ENCODE measurements at places on chromosomes 1 and 21.

GRCh38 chr1:15609631-15610030, 7.6 kb upstream of the DDI2 start:
- no peak for DNase-seq

GRCh38 chr1:178862416-178862815, 8.5 kb downstream of the ANGPTL1 start:
- DNase-seq: no peak

- DNase-seq: peak; percentile 28
These were observed 867 bp downstream of the PTGFRN start for GRCh38 chr1:116910379-116911187.

DNA sequence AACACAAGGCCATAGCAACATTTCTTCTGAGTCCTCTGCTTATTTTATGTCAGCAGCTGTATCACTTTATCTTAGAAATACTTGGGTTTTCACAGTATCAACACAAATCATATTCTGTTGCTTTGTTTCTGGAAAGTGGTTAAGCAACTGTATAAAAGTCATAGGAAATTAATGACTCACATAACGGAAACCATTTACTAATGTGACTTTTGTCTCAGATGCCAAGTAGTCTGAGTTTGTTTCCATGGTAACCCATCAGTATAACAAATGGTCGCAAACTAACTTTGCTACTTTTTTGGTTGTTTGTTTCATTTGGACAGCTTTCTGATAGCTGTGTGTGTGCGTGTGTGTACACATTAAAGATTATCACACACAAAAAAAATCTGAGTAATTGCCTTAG, 31.1 kb downstream of the EEIG2 start:
- DNase-seq: no peak

- DNase-seq: no peak
These were observed 540 bp downstream of the BCAN start for GRCh38 chr1:156642265-156643048.

GRCh38 chr1:31467005-31467674, 54.1 kb downstream of the SERINC2 start:
- DNase-seq: no peak

DNA sequence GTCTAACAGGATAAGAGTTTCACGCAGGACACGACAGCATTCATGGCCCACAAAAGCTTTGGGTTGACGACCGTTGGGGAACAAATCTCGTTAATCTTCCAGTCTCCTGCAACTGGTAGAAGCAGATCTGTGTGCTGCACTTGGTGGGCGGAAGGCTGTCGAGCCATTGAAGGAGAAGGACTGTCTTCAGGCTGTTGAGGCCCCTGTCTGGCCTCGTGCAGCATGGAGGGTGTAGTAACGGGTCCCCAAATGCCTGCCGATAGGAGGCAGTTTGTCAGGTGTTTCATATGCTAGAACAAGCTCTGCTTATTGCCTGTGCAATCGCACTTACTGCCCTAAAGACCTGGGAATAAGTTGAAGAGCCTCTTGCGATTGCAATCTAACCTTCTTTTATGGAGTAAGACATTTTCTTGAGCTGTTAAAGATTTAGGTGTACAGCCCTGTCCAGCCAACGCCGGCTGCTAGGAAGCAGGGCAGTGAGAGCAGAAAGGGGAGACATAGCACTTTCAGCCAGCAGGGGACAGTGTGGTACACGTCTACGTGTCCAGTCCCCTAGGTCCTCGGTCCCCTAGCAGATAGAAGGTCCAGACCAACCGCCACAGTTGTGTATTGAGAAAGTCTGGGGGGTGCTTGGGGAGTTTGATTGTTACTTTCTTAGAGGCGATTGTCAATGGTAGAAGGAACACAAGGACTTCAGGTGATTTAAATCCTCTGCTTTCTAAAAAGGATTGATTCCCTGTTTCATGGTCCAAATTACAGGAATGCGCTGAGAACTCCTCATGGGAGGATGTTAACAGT, 102.3 kb upstream of the TMPRSS2 start:
- DNase-seq: peak; percentile 42

DNA sequence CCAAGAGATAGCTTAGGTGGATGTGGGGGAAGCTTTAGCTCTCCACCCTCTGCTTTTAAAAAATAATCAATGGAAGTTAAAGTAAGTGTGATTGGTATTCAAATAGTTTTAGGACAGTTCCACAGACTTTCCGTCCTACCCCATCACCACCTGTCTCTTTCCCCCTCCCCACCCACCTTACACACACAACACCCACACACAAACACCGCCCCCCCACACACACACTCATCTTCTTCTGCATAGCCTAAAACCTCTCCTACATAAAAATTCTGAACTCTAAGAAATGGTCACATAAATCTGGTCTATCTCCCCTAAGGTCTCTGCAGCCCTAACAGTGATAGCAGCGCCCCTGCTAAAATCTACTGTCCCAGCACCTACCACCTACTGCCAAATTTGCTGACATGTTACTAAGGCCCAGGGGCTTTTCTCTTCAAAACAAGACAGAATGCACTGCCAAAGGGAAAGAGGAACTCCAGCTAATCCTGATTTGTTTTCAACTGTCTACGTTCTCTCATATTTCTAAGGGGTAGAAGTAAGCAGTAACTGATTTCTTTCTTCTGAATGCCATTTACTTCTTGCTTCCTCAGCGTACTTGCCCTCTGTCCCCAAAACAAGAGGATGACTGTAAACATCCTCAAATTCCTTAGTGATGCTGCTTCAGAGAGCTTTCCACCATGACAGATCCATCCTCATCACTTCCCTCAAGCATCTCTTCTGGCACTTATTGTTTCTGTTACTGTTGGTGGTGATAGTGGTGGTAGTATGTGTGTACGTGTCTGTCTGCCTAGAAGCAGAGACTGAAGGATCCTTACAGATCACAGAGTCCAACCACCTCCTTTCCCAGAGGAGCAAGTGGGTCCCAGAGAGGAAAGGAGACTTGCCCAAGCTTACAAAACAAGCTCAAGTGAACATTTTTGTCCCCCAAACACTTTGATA, 56.8 kb downstream of the LUZP1 start:
- no peak for DNase-seq

- DNase-seq: no peak
These were observed 56.7 kb upstream of the PUM1 start for GRCh38 chr1:31122101-31122735.

DNA sequence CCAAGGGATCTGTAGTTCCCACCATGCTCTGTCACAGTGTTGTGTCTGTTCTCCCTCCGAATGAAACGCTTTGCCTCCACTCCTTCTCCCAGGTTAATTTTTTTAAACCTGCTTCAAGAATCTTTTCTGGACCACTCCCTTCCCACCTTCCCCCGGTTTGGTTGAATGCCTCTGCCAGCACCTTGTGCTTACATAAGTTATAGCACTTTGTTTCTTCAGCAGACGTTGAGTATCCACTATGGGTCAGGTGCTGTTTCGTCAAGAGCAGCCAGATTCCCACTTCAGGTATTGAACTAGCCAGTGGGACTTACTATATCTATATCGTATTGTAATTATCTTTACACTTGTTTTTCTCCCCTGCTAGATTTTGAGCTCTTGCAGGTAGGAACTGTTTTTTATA, 27.6 kb downstream of the TTF2 start:
- DNase-seq: no peak

DNA sequence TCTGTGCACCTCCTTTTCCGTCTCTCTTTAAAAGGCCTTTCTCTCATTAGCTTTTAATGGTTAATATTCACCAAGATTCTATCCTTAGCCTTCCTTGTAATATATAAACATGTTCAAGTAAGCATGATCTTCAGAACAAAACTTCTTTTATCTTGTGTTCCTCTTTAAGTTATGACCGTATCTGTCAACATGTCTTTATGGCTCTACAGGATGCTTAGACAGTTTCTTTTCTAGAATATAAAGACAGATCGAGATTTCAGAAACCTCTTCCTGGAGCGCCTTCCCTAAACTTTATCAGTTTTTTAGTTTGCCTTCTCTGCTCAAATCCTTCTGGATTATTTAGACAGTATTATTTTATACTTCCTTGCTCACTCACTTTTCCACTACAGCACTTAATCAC, 7.2 kb downstream of the RO60 start:
- DNase-seq: no peak

DNA sequence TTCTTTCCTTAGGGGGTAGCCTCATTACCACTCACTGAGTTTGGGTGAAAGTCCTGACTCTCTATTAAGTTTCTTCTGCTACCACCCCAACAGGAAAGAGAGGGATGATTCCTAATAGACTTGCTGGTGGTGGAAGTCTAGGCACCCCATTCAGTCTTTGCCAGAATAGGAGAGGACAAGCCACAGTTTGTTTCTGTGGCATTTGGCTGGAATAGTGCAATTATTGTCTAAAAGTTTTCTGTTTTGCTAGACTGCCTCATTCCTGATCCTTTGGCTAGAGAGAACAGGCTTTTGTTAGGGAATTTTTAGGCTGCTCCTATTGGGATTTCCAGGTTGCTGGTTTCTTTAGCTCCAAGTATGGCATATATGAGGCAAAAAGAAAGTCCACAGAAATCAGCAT, 9.9 kb upstream of the HJV start:
- no peak for DNase-seq

DNA sequence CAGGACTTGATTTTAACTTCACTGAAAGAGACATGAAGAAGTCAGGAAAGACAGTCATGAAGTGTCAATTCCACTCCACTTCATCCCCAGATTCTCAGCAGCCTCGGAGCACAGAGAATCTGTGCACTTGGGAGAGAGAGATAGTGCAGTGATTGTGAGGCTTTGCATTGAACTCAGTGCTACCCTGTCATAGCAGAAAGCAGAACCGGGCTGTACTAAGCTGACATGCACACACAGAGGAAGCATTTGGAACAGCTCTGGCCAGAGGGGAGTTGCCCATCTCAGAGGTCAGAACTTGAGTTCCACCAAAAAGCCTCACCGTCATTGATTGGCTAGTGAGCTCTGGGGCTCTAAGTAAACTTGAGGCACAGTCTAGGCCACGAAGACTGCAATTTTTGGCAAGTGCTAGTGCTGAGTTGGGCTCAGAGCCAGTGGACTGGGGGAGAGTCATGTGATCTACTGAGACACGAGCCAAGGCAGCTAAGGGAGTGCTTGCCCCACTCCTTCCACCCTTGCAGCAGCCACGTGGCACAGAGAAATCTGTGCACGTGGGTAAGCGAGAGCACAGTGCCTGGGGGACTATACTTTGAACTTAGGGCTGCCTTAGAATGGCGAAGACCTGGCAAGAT, 810.2 kb upstream of the ADAMTS5 start:
- DNase-seq: no peak

GRCh38 chr1:206116191-206116872, 856 bp downstream of the AVPR1B start:
- no peak for DNase-seq

DNA sequence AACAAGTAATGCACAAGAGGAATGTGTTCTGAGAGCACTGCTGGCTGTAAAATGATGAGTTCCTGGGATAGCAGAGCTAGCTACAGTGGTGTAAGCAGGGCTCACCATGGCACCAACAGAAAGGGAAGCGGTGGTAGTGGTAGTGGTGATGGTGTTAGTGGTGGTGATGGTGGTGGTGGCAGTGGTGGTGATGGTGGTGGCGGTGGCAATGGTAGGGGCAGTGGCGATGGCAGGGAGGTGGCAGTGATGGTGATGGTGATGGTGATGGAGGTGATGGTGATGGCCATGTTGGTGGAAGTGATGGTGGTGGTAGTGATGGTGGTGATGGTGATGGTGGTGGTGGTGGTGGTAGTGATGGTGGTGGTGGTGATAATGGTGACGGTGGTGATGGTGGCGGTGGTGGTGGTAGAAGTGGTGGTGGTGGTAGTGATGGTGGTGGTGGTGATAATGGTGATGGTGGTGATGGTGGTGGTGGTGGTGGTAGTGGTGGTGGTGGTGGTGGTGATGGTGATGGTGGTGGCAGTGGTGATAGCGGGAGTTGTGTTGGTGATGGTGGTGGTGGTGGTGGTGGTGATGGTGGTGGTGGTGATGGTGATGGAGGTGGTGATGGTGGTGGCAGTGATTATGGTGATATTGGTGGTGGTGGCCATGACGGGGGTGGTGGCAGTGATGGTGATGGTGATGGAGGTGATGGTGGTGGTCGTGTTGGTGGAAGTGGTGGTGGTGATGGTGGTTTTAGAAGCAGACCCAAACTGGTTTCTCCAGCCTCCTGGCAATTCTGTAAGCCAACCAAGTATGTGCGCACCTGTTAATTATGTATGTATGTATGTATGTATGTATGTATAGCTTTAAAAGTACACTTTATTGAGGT, 254.1 kb downstream of the TRABD2B start:
- DNase-seq: no peak

DNA sequence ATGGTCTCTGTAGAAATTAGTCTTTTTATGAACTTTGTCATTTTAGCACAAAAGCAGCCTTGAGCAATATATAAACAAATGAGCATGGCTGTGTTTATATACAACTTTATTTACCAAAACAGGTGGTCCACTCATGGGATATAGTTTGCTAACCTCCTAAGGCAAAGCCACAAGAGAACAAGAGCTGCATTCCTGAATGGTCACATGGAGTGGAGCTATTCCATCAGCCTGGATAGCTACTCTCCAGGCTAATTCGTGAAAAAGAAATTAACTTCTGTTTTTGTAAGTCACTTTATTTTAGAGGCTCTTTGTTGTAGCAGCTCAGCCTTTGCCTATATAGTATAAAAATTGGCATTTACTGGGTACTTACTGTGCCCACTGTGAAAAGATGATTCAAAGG, 163.3 kb upstream of the FAM78B start:
- no peak for DNase-seq

DNA sequence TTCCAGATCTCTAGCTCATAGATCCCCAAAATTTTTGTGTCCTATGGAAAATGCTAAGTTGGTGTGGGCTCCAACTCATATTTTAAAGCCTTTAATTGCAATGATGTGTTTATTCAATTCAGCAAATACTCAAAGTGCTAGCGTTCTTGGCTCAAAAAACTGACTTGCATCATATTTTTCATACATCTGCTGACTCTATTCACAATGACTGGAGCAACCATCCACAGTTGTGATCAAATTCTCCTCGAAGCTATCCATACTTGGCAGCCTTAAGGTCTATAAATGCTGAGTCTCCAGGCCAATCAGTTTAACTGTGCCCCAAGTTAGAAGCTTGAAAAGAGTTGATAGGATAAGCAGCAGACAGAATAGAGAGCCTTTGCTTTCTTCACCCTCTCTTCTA, 2.9 kb upstream of the ATP1A1 start:
- no peak for DNase-seq

DNA sequence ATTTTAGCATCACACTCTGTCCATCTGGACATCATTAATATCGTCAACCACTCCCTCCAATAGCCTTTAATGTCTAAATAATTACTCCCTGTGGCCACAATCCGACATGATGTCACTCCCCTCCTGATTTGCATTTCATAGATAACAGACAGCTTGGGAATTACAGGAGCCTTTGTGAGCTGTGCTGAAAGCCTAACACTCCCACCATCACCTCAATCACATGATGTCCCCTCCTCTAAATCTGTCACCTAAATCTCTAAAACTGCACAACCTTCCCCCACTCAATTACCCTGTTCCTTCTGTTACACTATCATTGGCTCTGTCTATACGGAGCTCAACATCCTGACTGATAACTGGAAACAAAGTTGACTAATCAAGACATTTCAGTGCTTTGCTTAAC, 14.3 kb downstream of the NHLH2 start:
- DNase-seq: no peak

GRCh38 chr1:167077868-167078210, 12.3 kb downstream of the GPA33 start:
- DNase-seq: no peak

Data from GM12891 (cell line).